ENCODE measurements at places on chromosomes 11 and 22. TPM values are rescaled to one million over a fixed set of nuclear protein-coding genes. Genes with fewer than 3 reads are reported as not detected.
A peak's percentile ranks its signal among the peaks of the same experiment; 100 is the strongest.

Gene RBFOX2
- total RNA-seq: 0.37 TPM

Gene NRXN2
- 0.13 TPM for total RNA-seq

Gene OR5P2
- not detected for total RNA-seq

Gene OR8G5
- not detected for total RNA-seq

Gene CATSPER1
- not detected for total RNA-seq

Gene TSGA10IP
- total RNA-seq: not detected

Gene CLMP
- 0.29 TPM for total RNA-seq

Gene ELMOD1
- total RNA-seq: not detected

- no peak for DNase-seq
Observed at GRCh38 chr11:100790073-100790472, 103.0 kb downstream of the ARHGAP42 start.

GRCh38 chr11:57458410-57459163 lies 1.7 kb upstream of the RTN4RL2 start:
- DNase-seq: peak; percentile 60

DNA sequence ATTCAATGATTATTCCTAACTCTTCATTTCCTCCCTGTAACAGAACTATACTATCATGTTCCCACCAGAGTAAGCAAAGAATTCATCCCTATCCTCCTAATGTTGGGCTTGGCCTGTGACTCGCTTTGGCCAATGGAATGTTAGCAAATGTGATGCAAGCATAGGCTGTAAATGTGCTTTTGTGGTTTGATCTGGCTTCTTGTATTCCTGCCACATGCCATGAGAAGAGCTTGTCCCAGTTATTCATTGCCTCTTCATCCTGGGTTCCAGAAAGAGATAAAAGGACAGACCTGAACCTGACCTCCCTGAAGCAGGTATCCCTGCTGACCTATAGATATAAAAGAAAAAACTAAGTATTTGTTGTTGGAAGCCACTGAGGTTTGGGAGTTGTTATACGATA lies 51.0 kb downstream of the SYTL2 start:
- DNase-seq: no peak

DNA sequence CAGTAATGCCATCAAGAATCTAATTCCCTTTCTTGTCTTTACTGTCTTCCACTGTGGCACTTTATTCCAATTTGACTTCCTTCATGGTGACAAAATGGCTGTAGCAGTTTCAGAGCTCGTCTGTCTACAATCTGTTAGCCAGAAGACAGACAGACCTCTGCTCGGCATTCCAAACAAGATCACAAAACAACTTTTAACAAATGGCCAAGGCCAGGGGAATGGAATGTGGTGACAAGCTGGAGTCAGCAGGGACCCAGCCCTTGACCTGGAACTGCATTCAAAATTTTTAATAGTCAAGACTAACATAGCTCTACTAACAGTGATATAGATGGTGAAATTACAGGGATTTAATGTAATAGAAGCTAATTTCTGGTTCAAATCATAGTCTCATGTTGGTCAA lies 637.2 kb downstream of the ETS1 start:
- no peak for DNase-seq

DNA sequence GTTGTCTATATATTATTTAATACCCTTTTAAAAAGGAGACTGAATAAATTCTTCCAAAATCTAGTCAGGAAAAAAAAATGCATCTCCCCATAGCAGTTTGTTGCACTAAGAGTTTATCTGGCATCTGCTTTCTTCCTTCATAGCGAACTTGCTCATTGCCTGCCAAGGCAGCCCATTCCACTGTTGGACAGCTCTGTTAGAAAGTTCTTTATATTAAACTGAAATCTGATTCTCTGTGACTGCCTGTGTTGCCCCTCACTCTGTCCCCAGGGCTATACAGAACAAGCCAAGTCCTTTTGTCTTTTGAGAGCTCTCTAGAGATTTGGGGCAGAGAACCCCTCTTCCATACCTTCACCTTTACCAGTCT lies 3.3 kb upstream of the CHRDL2 start:
- DNase-seq: no peak

- DNase-seq: no peak
Observed at GRCh38 chr22:45059296-45059695, 49.5 kb upstream of the PHF21B start.

DNA sequence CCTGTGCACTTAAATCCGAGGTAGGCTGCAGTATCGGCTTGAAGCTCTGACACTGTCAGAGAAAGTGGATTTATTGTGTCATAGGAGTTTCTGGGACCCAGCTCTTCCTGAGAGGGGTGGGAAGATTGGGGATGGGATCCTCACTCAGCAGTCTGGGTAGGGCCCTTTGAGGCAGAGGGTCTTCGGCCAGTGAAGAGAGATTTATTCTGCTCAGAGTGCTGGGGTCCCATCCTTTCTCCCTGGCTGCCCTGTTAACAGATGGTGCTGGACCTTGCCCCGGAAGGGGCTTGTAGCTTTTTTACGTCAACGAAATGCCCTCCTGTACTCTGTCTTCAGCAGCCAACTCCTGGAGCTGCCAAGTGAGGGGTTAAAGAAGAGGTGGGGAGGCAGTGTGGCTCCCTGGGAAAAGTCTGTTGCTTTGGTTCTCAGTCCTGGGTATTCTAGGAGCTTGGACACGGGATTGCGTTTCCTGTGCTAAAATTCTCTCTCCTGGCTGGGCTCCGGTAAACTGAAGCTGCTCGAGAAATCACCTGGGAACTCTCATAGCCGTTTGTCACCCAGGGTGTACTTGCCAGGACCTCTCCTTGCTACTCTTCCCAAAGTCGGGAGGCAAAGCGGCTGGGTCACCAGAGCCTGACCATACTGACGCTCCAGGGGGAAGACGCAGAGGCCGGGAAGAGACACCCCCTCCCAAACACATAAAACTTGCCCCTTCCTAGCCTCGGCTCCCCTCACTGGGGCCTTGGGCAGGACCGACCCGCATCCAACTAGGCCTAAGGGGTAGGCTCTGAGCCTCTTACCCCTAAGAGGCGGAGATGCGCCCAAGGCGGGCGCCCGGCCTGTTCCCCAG lies 806 bp upstream of the SMDT1 start:
- DNase-seq: no peak

GRCh38 chr11:92558323-92558722 lies 333.7 kb downstream of the FAT3 start:
- DNase-seq: no peak

DNA sequence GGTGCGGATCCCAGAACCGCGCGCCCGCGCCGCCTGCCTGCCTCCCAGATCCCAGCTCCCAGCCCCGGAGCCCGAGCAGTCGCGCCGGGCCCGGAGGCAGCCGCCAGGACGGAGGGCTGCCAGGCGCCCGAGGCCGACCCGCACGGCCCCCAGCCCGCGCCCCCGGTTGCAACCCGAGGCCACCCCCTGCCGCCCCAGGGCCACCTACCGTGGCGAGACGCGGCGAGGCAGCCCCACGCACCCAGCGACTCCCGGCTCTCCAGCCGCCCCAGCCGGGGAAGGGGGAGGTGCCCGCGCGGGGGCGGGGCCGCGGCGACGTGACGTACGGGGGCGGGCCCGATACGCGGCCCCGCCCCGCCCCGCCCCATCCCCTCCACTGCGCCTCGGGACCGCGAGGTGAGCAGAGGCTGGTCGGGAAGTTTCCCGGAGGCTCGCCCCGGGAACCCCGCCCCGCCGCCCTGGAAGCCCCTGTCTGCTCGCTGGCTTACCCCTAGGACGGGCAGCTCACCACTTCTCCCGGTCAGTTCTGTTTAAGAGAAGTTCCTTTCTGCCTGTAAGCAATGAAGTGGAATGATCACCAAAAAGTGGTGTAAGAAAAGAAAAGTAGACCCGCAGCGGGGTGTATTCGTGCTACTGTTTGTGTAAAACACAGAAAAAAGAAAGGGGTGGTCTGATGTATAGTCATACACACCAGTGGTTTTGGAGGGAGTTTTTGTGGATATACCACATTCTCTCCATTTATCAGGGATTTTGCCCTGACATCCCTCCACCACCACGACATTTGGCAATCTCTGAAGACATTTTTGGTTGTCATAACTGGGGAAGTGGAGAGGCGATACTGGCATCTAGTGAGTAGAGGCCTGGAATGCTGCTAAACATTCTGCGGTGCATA lies at the start of gene TPST2:
Gene TPST2 (minus strand): TSS at position 288 of the 892 bp plus-strand sequence. CDS start 48,502 bp downstream, outside the sequence.
- peak; percentile 77 for DNase-seq

GRCh38 chr11:46729110-46730027 lies 10.4 kb downstream of the F2 start:
- no peak for DNase-seq

DNA sequence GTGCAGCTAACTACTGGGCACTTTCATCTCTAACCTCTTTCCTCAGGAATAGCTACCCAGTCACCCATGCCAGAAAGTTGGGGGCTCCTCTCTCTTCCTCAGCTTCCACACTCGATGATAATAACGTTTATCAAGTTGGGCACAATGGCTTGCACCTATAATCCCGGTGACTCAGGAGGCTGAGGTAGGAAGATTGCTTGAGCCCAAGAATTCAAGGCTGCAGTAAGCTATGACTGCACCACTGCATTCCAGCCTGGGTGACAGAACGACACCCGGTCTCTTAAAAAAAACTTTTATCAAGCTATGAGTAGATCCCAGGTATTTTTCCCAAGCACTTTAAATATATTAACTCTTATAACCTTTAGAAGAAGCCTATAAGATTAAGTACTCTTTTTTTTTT lies 2.0 kb downstream of the SF3A1 start:
- DNase-seq: no peak

GRCh38 chr22:36226189-36226588 lies 13.1 kb downstream of the APOL2 start:
- DNase-seq: no peak

GRCh38 chr11:13897646-13898276 lies 64.8 kb upstream of the SPON1 start:
- no peak for DNase-seq

- no peak for DNase-seq
Observed at GRCh38 chr11:8809241-8809938, 101.6 kb upstream of the AKIP1 start.

GRCh38 chr11:17649696-17650095 lies 69.7 kb upstream of the MYOD1 start:
- DNase-seq: no peak

GRCh38 chr22:37232140-37232998 lies 11.7 kb downstream of the RAC2 start:
- DNase-seq: peak; percentile 36

DNA sequence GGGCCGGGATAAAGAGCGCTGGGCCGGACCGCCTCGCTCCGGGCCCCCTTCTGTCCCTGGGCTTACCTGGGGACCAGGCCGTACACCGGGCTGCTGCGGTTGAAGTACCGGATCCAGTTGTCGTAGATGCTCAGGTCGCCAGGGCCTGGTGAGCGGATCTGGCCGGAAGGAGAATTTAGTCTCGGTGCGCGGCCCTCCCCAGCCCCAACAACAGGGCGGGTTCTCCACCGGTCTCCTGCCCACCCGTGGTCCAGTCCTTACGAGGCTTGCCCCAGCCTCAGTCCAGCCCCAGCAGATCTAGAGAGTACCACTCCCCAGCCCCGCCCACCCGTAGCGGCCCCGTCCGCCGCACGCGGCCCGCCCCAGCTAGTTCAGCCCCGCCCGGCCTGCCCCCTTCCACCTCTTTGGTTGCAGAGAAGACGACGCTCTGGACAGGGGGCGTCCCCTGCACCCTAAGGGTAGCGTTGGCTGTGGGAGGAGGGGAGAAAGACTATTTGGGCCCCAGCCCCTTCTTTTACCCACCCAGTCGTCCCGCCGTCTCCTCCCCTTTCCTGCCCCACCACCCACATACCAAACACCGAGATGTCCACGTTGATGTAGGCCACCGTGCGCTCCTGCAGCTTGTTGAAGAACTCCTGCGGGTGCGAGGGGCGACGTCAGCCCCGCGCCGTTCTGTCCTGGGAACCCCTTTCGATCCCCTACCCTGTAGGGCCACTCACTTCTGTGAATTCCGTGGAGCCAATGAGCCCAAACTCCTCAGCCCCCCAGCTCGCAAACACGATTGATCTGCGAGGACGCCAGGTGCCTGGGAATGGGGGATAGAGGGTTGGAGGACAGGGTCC lies 6.8 kb downstream of the SAC3D1 start:
- DNase-seq: no peak

DNA sequence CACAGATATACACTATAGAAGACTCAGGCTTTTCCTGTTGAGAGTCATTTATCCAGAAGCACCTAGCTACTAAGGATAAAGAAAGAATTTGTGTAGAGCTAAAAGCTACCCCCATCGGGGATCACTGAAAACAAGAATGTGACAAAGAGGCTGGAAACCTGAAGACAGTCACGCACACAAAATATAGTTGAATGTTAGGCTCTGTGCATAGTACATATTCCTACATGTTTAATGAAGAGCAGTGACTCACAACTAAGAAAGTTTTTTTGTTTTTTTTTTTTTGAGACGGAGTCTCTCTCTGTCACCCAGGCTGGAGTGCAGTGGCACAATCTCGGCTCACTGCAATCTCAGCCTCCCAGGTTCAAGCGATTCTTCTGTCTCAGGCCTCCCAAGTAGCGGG lies 8.4 kb downstream of the OR10V1 start:
- DNase-seq: no peak

- no peak for DNase-seq
Observed at GRCh38 chr22:49091451-49091850, 736.2 kb downstream of the BRD1 start.

DNA sequence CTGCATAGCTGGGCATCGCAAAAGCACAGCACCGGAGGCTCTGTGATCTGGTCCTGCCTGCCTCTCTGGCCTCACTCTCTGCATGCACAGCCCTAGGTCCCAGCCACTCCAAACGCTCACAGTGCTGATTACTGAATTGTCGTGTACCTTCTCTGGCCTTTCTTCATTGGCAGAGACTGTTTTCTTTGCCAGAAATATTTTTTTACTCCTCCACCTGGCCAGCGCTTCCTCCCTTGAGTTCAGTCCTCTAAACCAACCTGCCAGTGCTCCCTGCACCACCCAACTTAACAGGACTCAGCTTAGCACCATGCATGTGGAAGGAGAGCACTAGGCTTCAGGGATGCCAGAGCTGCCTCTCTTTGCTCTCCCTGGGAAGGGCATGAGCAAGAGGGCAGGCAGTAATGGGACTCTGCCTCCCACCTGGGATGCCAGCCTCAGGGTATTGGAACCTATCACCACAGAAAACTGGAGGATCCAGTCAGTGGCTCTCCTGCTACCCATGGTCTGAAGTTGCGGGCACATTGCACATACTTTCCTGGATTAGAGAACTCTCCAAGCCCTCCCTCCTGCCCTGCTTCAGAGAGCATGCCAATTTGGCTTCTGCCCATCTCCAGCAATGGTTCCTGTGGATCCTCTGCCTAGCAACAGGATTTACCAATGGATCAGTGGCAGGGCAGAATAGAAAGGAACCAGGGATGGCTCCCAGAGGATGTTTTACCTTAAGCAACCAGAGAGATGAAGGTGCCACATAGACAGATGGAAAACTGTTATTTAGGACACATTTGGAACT lies 37.0 kb upstream of the GNAZ start:
- DNase-seq: no peak

All from activated CD8-positive, alpha-beta T cell treated with anti-CD3 and anti-CD28 coated beads, Interleukin-2, amount 10 ng/mL, durations not matched to agents 7 days and 5 days (primary cell).